Activated naive CD4-positive, alpha-beta T cell treated with anti-CD3 and anti-CD28 coated beads for 36 hours (primary cell): ENCODE measurements at places on chromosomes 1 and 21. TPM values are rescaled to one million over a fixed set of nuclear protein-coding genes. Genes with fewer than 3 reads are reported as not detected.

- no peak for DNase-seq
- H3K27ac ChIP-seq = no peak overlapping the region
- H3K36me3 ChIP-seq = no peaks in the 10 kb centered on the region
- peaks cover 11% of the 10 kb centered on the region for H3K4me1 ChIP-seq
- peaks cover 2% of the 10 kb centered on the region for H3K27me3 ChIP-seq
Measured at GRCh38 chr1:202278751-202279150, 63.0 kb downstream of the UBE2T start.

DNA sequence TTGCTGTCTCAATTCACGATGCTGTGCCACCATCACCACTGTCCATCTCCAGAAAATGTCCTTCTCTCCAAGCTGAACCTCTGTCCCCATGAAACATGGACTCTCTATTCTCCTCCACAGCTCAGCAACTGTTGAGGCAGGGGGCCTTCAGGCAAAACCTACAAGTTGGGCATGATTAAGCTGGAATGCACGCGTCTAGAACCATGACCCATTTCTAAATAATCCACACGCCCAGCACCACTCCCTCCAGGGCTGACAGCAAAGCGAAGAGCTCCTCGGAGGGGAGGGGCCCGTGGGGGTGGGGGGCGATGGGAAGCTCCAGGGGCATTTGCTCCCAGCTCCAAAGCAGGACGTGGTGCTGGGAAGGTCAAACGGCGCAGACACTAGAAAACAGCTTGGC lies 3.3 kb upstream of the HES5 start:
- H3K4me3 ChIP-seq = no peak overlapping the region
- DNase-seq = no peak
- no peak overlapping the region for H3K27ac ChIP-seq
- H3K4me1 ChIP-seq = peaks cover 11% of the 10 kb centered on the region

GRCh38 chr1:246592695-246593094 lies 26.4 kb downstream of the CNST start:
- no peak overlapping the region for H3K27ac ChIP-seq
- H3K4me3 ChIP-seq = no peak overlapping the region
- H3K27me3 ChIP-seq = no peaks in the 10 kb centered on the region
- H3K4me1 ChIP-seq = peaks cover 56% of the 10 kb centered on the region
- DNase-seq = no peak

Gene GNB1
- total RNA-seq = 326 TPM

DNA sequence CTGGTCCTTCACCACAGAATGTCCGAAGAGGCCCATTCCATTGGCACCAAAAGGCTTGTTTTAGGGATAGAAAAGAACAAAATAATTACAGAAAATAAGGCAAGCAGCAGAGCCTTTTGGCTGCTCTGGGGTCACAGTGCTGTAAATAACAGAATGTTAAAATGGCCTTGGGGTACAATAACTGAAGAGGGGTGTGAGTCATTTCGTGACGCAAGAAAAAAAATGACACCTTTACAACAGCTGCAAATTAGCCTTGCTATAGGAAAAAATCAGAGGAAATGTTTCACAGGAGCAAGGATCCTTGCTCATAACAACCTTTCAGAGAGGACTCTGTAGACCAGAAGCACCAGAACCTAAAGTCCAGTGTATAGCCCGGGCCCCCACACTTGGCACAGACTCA lies 483.4 kb downstream of the OMA1 start:
- no peak overlapping the region for H3K4me3 ChIP-seq
- H3K4me1 ChIP-seq = no peaks in the 10 kb centered on the region
- no peaks in the 10 kb centered on the region for H3K36me3 ChIP-seq
- no peak overlapping the region for H3K27ac ChIP-seq

DNA sequence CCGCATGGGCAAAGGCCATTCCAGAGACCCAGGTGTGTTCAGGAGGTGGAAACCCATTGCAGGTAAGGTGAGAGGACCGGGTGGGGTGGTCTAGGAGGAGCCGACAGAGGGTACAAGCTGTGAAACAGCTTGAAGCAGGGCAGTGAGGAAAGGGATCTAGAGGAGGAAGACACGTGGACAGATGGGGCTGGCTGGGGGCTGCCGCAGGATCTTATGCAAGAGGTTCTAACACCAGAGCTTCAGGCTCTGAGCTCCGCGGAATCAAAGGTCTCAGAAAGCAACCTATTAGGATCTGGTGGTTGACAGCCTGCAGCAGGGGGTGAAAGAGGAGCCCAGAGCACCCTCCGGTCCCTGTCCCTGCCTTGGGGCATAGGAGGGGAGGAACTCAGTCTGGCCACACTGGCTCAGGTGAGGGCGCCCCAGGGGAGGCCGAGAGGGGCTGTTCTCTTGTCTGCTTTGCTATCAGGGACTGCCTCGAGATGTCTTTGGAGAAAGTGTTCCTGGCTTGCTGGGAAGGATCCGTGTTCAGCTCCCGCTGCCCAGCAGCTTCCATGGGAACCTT lies 1.9 kb downstream of the TFF1 start:
- no peak overlapping the region for H3K27ac ChIP-seq
- H3K36me3 ChIP-seq = no peaks in the 10 kb centered on the region
- peaks cover 6% of the 10 kb centered on the region for H3K4me1 ChIP-seq
- DNase-seq = no peak

Gene TMEM81
- total RNA-seq = 3.9 TPM

- H3K36me3 ChIP-seq = peaks cover 3% of the 10 kb centered on the region
- H3K27me3 ChIP-seq = no peaks in the 10 kb centered on the region
- no peaks in the 10 kb centered on the region for H3K4me1 ChIP-seq
- no peak for DNase-seq
- H3K4me3 ChIP-seq = no peak overlapping the region
Measured at GRCh38 chr1:59577774-59578173, 237.0 kb upstream of the HOOK1 start.

Gene NBL1
- total RNA-seq = 12.2 TPM

DNA sequence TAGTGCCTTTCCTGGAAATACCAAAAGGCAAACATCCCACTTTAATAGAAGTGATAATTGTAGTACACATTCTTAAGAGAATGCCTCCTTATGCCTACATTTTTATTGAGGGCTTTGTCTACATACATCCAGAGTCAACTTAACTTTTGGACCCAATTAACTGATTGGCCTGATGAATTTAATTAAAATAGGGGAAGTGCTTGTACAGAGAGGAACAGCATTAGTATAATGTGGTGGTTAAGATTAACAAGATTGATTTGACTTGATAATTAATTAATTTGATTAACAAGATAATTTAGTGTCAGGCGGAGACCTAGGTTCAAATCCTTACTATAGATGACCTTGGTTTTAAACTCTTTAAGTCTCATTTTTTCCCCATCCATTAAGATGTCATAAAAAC lies 111.4 kb downstream of the NFIA start:
- H3K4me3 ChIP-seq = no peak overlapping the region
- no peak for DNase-seq
- H3K36me3 ChIP-seq = no peaks in the 10 kb centered on the region
- no peaks in the 10 kb centered on the region for H3K4me1 ChIP-seq
- H3K27ac ChIP-seq = no peak overlapping the region

DNA sequence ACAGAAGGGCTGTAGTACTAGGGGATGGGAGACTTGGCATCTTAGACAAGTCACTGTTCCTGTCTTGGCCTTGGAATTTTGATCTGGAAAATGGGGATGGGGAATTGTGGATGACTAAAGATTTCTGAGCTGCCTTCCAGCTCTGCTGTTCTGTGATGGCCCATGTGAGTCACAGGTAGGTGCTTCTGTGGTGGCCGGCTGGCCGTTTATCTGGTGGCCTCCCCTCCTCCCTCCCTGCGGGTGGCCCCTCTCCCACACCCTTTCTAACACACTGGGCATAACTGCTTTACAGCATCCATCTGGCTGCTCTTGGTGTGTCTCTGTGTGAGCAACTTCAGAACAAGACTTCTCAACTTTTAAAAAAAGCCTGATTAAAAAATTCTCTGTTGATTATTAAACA lies 35.9 kb downstream of the KCNA2 start:
- H3K4me3 ChIP-seq = no peak overlapping the region
- H3K27me3 ChIP-seq = peaks cover 18% of the 10 kb centered on the region

- H3K4me1 ChIP-seq = peaks cover 6% of the 10 kb centered on the region
- H3K27me3 ChIP-seq = no peaks in the 10 kb centered on the region
- H3K27ac ChIP-seq = no peak overlapping the region
- DNase-seq = peak; percentile 25
Measured at GRCh38 chr1:101338714-101339430, 102.1 kb downstream of the S1PR1 start.

Gene ZNF648
- not detected for total RNA-seq

DNA sequence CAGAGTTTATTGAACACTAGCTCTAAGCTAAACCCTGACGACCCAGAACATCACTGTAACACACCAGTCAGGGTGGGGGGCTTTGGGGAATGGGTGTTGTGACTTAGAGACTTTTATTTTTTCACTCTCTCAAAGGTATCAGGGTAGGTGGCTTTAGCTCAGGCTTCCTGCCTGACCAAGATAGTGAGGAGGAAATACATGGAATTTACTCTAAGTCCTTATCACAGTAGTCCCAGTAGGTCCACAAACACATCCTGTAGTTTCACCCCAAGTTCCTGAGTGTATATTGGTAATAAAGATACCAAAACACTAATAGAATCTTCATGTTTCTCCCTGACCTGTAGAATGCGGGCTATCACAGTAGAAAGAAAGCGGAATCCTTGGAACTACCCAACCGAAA lies 15.1 kb downstream of the GJA5 start:
- no peaks in the 10 kb centered on the region for H3K36me3 ChIP-seq
- DNase-seq = no peak
- no peak overlapping the region for H3K4me3 ChIP-seq
- H3K27me3 ChIP-seq = no peaks in the 10 kb centered on the region

GRCh38 chr1:206783506-206783905 lies 11.2 kb upstream of the IL10 start:
- H3K36me3 ChIP-seq = no peaks in the 10 kb centered on the region
- no peak overlapping the region for H3K4me3 ChIP-seq
- H3K27me3 ChIP-seq = peaks cover 7% of the 10 kb centered on the region
- H3K27ac ChIP-seq = no peak overlapping the region
- DNase-seq = no peak

Gene BLACAT1
- 0.30 TPM for total RNA-seq
